ENCODE measurements at places on chromosomes 7 and 10. TPM values are rescaled to one million over a fixed set of nuclear protein-coding genes. Genes with fewer than 3 reads are reported as not detected.

Gene DENND2A
- total RNA-seq, result 11.6 TPM

Gene MSMB
- not detected for total RNA-seq

DNA sequence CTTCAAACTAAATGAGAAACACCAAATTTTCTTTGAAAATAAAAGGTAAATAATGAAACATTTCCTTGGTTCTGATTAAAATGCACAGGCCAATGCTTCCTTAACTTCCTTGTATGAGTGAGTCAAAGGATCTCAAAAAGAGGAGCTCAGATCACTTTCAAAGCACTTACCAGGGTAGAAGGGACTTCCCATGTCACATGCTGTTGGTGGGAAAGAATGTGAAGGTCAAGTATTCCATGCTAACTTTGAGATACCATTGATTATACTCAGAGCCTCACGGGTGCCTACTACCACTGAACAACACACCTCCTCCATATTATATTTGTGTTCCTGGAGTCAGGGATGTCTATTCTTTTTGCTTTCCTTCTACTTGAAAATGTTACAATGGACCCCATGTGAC is 233.5 kb upstream of the KIAA1217 start:
- no peak for DNase-seq

Gene FGF8
- total RNA-seq, result not detected

- DNase-seq, result no peak
These were observed 57.5 kb upstream of the SHH start for GRCh38 chr7:155869784-155870076.

- DNase-seq, result peak; percentile 50
These were observed 3.4 kb downstream of the GFRA1 start for GRCh38 chr10:116269619-116270018.

DNA sequence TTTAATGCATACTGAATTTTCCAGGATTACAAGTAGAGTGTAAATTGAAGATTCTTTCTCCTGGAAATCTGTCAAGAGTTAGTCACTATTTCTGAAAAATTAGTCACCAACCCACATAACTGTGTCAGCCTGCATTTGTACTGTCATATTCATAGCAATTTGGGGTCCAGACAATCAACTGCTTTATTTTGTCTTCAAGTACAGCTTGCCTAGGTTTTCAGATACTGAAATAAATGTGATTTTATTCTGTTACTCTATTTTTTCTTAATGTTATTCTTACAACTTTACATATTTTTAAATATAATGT is 55.1 kb downstream of the CUBN start:
- no peak for DNase-seq

DNA sequence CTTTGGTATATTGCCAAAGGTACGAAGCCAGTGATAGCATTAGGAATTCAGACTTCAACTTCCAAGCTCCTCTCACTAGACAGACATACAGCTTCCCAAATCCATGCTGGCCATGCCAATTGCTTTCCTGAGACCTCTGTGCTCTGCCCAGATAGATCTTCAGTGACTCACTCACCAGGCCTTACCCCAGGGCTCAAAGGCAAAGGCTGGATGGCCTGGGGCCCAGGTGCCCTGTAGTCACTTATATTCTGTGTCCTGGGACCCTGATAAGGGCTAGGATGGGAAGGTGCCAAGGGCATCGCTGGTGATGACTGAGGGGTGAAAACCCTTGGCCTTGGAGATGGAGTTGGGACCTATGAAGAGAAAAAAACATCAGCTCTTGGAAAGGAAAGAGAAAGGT is 27.7 kb downstream of the WNT8B start:
- DNase-seq, result no peak

- DNase-seq, result no peak
These were observed 99.6 kb upstream of the PCDH15 start for GRCh38 chr10:54900584-54900983.

- no peak for DNase-seq
These were observed 10.3 kb upstream of the GARS1 start for GRCh38 chr7:30584415-30584814.

GRCh38 chr10:34061841-34062240 is 727.4 kb upstream of the NRP1 start:
- DNase-seq, result no peak

- no peak for DNase-seq
These were observed 116.2 kb downstream of the WDR37 start for GRCh38 chr10:1172256-1172984.

Gene ZNF277
- total RNA-seq, result 12.6 TPM

DNA sequence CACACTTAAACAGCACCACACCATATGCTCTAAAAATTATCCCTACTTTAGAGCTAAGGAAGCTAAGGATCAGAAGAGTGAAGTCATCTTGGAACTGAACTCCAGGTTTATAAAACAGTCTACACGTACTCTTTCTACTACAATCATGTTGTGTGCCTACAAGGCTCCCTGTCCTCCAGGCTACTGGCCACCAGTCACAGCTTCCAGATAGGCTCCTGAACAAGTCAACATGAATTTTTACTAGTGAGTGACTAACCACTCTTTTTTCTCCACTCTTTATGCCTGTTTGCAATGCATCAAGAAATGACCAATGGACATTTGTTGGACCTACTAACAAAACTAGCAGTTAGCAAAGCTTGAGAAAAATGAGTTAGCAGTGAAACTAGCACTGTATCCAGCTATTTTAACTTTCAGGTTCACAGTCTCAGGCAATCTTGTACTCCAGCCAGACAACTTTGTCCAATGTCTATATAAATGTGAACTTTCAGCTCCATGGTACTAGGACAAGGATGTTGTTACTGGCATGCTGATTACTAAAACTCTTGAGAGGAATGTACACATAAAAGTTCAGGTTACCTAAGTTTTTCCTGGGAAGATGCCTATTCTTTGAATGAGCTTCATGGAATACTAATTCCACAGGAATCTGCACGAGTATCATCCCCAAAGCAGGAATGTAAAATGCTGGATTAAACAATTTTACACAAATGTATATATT is 180.0 kb downstream of the BTAF1 start:
- no peak for DNase-seq

Gene ABCC2
- 0.67 TPM for total RNA-seq

GRCh38 chr7:31761646-31762045 is 74.6 kb downstream of the PPP1R17 start:
- peak; percentile 57 for DNase-seq

DNA sequence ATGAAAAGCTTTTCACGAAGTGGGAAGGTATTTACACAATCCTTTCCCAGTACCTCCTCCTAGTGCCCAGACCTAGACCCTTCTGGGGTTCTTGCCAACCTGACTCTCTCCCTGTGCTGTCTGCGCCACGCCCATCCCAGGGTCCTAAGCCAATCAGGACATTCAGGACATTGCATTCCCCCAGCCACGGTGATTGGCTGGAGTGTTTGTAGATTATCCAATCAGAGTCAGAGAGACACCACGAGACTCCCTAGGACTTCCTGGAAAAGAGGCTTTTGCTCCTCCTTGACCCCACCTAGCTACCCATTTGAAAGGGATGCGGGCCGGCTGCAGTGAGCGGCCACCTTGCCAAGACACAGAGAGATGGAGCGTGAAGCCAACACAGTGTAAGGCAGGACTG is 3.5 kb upstream of the GDF2 start:
- no peak for DNase-seq

Gene GATA3
- 0.83 TPM for total RNA-seq

Gene ZSCAN25
- total RNA-seq, result 6.9 TPM

Gene FOXI2
- total RNA-seq, result not detected

GRCh38 chr7:67344481-67345193 is 348.0 kb downstream of the TYW1 start:
- no peak for DNase-seq

- DNase-seq, result no peak
These were observed 487.4 kb downstream of the PLXDC2 start for GRCh38 chr10:20303453-20304152.

- DNase-seq, result no peak
These were observed 163.2 kb upstream of the GPR26 start for GRCh38 chr10:123502983-123503382.

Gene TTYH3
- 12.6 TPM for total RNA-seq

Gene CTBP2
- 29.4 TPM for total RNA-seq

DNA sequence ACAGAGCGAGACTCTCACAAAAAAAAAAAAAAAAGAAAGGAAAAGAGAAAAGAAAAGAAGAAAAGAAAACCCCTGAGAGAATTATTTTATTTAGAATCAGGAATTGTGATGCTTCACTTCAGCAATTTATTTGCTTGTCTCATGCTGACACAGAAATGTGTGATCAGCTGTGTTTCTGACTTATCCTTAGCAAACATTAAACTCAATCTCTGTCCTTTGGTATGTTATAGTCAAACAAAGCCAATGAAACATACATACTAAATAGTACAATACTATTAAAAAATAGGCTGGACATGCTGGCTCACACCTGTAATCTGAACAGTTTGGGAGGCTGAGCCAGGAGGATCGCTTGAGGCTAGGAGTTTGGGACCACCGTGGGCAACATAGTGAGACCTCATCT is 733.0 kb upstream of the FZD8 start:
- no peak for DNase-seq

Gene PODXL
- total RNA-seq, result 57.1 TPM

DNA sequence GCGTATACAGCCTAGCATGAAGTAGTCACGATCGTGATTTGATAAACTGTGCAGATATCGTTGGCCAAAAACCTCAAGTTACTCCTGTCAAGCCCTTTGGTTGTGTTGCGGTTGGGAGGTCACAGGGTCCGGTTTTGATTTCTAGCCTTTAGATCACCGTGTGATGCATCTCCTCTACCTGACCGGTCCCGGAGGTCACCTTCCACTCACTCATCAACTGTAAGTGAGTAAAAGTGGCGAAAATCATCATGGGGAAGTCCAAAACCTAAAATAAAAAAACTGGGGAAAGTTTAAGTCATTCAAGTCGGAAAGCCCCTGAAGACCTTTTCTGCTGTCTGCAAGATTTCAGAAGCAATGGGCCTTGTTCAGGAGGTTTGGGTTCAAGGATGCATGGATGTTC is 62.8 kb downstream of the ADARB2 start:
- DNase-seq, result no peak

- peak; percentile 22 for DNase-seq
These were observed 485.8 kb upstream of the FOXK1 start for GRCh38 chr7:4196121-4196819.

Gene ANXA8
- total RNA-seq, result 0.24 TPM

GRCh38 chr10:126803394-126803793 is 101.8 kb upstream of the DOCK1 start:
- no peak for DNase-seq

DNA sequence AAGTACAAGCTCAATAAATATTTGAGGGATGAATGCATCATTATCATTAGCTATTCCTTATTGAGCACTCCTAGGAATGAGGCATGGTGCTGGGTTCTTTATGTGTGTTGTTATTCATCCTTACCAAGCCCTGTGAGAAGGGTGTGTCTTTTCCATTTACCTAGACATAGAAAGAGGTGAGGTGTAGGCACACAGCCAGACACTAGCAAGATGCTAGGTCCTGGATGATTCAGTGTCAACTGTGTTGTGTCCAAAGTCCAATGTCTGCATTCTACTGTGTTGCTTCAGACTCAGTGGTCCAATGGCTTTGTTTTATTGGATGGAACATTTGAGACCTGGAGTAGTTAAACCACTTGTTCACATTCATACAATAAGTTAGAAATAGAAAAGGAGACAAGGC is 605.5 kb downstream of the LRMDA start:
- no peak for DNase-seq

DNA sequence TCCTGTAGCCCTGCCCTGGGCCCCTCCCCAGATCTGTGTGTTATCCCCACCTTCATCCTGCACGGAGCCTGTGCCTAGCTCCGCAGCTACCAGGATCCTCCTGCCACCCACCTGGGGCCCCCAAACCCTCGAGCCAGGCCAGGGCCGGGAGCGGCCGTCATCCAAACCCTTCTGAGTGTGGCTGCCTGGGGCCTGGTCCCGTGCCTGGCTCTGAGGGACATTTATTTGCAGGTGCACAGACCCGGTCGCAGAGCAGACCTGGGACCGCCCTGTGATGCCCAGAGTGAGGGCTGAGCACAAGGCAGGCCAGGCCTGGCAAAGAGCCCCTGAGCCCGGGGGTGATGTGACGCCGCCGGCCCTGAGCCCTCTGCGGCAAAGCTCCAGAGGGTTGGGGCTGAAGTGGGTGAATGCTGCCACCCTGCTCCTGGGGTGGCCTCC is 27.4 kb upstream of the INPP5A start:
- peak; percentile 42 for DNase-seq

DNA sequence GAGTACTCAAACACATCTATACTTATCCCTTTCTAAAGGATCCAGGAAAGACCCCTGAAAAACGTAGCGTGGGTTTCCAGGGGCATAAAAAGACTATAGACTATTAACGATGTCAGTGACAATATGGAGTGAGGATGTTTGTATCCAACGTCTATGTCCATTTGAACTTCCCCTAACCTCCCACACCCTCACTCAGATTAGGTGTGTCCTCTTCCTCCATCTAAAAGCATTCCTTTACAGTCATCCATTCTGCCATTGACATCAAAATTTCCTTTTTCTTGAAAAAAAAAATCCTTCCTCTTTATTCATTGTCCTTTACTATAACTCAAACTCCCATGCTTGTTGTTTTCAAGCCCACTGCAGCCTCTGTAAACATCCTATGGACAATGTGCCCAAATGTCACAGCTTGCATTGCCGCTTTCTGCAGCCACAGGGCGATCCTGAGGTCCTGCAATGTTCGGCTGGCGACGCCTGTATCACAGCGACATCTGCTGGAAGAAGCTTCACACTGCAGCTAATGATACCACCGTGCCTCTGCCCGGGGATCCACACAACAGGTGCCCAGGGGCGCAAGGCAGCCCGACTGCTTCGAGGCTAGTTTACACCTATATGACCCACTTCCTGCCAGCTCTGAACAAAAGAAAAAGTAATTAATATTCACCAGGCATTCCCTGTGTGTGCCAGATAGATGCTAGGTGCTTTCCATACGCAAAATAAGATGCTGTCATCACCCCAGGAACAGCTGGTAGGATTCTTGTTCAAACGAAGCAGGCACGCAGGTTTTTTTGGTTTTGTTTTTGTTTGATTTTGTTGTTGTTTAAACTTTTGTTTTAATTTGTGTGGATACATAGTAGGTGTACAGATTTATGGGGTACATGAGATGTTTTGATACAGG is 267.9 kb upstream of the GHITM start:
- peak; percentile 69 for DNase-seq

DNA sequence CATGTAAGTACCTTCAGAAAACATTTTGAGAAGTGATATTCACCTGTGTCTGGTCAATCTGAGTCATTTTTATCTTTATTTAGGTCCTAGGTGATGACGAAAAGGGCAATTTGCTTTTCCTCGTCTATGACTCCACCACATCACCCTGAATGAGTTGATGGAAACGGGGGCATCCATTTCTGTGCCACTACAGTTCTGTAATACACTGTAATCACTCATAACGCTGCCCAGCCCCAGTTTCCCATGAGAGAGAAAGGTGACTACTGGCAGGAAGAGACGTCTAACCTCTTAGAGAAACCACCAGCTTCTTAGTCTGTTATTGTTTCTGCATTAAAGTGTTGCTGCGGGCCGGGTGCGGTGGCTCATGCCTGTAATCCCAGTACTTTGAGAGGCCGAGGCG is 205.3 kb upstream of the MKLN1 start:
- no peak for DNase-seq

Gene ANKRD7
- total RNA-seq, result 0.81 TPM

GRCh38 chr7:4738711-4739527 is 36.5 kb upstream of the AP5Z1 start:
- no peak for DNase-seq

GRCh38 chr10:80535671-80536360 is 1.9 kb upstream of the SH2D4B start:
- peak; percentile 84 for DNase-seq
